ENCODE measurements at places on chromosomes 4 and X.

- no peak for DNase-seq
These were observed 13.4 kb downstream of the PHKA2 start for GRCh38 chrX:18970465-18970864.

- no peak for DNase-seq
These were observed 42.7 kb upstream of the RASSF6 start for GRCh38 chr4:73662709-73663546.

DNA sequence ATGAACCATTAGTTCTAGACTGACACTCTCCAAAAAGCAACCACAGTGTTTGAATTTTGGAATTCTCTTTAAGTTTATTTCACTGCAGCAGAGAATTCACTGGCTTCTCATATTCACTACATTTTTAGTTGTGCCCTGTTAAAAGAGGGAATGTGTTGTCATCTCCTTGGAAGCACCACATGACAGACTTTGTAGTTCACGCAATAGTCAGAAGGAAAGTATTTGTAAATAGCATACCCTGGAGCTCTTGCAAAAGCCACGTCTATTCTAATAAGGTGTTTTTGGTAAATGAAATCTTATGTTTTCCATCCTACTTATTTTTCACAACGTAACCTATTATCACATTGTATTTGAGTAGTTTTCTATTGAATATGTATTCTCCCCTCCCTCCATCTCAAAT, 25.8 kb downstream of the DOCK11 start:
- no peak for DNase-seq

- DNase-seq = no peak
These were observed 211.9 kb upstream of the KIT start for GRCh38 chr4:54445866-54446265.

DNA sequence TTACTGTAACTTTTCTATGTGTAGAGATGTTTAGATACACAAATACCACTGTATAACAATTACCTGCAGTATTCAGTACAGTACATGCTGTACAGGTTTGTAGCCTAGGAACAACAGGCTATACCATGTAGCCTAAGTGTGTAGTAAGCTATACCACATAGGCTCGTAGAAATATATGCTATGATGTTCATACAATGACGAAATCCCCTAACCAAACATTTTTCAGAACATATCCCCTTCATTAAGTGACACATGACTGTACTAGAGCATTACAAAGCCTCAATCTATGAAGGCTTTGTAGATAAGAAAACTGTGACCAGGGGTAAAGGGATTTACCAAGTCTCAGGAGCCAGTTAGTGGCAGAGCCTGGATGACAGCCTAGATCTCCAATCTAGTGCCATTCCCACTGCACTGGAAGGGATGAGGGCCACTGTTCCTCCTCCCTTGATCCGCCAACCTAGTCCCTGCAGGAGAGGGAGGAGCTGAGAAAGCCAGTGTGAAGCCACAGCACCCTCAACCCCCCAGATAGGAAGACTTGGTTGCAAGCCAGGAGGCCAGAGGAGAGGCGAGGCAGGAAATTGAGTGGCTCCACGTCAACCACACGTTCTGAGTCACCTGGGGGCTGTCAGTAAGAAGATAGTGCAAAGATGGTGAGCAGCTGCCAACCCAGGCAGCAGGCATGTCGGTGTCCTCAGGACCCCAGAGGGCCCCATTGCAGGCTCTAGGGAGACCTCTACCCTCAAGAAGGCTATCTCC, 227.7 kb downstream of the BCOR start:
- peak; percentile 40 for DNase-seq

- no peak for DNase-seq
These were observed 58.3 kb upstream of the CD99 start for GRCh38 chrX:2632533-2633504.

- no peak for DNase-seq
These were observed 24.0 kb downstream of the RASGEF1B start for GRCh38 chr4:81447566-81448229.

- DNase-seq = no peak
These were observed 67.0 kb upstream of the GPC4 start for GRCh38 chrX:133482056-133482952.

DNA sequence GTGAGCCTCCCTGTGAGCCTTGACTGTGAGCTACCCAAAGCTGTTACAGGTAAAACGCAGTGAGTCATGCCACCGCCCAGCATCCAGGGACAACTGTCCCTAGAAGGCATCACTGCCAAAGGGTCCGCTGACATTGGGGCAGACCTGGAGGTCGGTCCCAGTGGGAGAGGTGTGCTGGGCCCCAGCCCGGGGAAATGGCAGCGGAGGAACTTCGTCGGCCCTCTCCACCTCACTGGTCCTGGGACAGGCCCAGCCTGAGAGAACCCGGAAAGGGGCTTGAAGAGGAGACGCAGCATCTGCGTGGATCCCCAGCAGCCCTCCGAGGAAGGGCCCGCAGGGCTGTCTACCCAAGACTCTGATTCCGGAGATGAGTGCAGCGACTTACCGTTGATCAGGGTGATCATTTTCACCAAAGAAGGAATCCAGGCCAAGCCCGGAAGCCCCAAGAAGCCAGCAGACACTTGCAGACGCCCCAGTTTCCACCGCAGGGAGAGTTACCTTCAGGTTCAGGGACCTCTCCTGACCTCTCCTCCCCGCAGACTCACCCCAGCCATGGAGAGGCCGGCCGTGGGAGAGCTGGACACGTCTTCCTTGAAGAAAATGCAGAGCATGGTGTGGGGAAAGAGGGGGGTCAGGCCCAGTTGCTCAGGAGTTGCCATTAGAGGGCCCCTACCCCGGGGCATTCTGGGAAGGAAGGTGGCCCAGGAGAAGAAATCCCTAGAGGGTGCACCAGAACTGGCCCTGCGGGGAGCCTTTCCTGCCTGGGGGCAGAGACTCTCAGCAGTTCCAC, 51.2 kb downstream of the CXorf49B start:
- no peak for DNase-seq

DNA sequence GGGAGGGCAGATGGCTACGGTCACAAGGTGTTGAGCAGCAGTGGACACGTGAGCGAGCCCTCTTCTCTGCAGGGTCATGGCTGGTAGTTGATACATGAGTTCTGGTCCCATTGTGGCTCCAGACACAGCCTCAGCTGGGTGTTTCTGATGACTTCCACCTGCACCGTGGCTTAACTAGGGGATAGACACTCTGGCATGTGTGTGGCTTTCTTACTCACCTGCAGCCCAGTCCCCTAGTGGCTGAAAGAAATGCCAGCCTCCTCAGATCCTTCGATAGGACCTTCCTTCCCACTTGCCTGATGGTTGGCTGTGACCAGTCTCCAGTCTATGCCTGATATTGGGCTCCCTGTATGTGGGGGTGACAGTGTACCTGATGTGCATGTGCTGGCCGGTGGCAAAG, 5.0 kb downstream of the GPR78 start:
- DNase-seq = no peak

DNA sequence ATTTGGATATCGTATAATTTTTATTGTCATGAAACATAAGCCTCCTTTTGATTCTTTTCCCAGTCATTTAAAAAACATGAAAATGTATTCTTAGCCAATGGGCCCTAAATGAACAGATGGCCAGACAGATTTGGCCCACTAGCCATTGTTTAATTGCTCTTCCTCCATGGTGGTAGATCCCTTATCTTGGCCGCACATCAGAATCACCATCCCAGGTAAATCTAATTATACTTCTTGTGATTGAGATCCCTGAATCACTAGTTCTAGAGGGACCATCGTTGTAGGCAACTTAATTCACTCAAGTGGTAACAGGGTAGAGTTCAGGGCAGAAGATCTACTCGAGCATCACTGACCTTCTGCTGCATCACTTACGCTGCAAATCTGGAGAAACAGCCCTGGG, 24.1 kb upstream of the VCX3A start:
- DNase-seq = no peak

- no peak for DNase-seq
These were observed 24.5 kb downstream of the HCCS start for GRCh38 chrX:11135564-11136185.

- DNase-seq = no peak
These were observed 138.5 kb upstream of the QRFPR start for GRCh38 chr4:121519236-121519838.

DNA sequence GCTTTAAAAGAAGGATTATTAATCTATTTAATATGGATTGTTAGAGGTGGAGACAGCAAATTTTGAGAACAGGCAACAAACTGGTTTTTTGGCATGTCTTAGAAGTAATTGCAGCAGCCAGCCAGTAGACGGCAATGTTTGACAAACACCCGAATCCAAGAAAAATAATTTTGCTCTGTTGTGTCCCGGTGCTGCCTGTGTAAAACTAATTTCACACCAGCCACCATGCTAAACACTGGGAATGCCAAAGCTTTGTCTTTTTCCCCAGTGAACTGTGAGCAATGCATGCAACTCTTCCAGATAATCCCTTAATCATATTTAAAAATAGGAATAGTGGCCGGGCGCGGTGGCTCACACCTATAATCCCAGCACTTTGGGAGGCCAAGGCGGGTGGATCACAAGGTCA, 25.9 kb downstream of the SMIM31 start:
- no peak for DNase-seq

- DNase-seq = no peak
These were observed 1.7 kb upstream of the SLC6A8 start for GRCh38 chrX:153685751-153686696.

DNA sequence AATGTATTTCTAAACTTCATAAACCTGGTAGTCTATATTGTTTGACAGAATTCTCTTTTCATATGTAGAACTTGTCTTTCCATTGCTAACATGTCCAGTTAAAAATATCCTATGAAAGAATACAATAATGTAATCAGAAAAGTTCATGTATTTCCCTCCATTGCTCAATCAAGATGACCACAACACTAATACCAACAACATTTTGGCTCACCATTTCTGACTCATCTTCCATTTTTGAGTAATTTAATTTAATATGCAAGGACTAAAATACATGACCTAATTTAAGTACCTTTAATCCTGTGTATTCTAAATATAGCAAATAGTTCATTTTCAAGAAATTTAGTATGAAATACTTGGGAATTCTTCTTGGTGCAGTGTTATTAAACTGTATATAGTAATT, 239.5 kb upstream of the GPC4 start:
- no peak for DNase-seq

DNA sequence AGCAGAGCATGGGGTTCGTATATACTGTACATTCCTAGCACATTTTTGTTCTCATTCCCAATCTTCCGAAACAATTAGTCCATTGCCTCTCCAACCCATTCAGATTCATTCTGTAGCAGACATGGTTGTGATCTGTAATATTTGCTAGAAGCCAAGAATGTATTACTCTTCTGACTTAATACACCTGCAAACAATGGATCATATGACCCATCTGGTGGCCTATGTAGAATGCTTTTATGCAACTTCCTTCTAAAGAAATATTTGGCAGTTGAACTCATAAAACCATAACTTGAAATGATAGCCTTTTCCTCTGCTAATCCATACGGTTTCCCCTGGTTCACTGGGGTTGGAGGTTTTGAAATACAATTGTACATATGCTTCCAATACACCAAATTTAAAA, 32.8 kb upstream of the SGMS2 start:
- DNase-seq = no peak

DNA sequence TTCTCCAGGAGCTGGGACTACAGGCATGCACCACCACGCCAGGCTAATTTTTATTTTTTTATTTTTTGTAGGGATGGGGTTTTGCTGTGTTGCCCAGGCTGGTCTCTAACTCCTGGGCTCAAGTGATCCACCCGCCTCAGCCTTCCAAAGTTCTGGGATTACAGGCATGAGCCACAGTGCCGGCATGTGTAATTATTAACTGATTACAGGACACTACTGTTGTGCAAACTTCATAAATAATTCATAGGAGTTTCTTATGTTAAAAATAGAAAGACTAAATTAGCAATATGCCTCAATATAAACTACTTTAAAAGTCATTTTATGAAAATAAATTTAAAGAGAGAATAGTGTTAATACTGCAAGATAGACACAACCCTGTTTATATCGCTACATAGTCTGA, 221.9 kb downstream of the SNCA start:
- no peak for DNase-seq

GRCh38 chr4:127782025-127782274, 172 bp upstream of the HSPA4L start:
- no peak for DNase-seq

DNA sequence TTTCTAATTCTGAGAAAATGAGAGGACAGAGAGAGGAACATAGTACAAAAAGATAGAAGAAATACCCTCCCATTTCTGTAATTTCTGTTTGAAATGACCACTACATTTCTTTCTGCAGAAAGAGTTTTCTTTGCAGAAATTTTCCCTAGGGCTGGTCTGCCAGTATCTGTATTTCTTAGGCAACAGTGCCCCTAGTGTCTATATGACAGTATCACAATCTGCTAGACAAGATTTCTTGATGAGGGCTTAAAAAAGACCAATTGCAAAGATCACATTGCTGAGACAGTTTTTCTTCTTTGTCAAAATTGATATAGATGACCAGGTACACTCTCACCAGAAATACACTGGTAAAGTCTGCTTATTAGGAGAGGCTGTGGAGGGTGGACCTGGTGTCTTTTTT, 81.0 kb upstream of the ZDHHC15 start:
- DNase-seq = no peak

DNA sequence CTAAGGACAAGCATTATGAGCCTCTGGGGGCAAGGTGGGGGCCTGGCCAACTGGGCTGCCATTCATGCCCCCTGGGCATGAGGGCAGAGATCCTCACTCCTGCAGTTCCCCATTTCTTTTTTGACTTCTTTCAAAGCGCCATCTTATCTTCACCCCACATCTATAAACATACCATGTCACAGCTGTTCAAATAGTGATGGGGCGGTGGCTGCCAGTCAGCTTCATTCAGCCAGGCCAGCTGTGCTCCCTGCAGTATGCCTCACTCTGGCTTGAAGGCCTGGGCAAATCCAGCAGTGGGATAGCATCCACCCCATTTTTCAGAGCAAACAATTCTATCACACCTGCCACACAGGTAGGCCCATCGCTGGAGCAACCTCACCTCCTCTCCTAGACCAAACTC, 85.5 kb downstream of the NHSL2 start:
- no peak for DNase-seq

GRCh38 chr4:3703677-3704521, 62.3 kb upstream of the ADRA2C start:
- no peak for DNase-seq

- DNase-seq = no peak
These were observed 219.1 kb upstream of the AMOT start for GRCh38 chrX:113059714-113060113.

DNA sequence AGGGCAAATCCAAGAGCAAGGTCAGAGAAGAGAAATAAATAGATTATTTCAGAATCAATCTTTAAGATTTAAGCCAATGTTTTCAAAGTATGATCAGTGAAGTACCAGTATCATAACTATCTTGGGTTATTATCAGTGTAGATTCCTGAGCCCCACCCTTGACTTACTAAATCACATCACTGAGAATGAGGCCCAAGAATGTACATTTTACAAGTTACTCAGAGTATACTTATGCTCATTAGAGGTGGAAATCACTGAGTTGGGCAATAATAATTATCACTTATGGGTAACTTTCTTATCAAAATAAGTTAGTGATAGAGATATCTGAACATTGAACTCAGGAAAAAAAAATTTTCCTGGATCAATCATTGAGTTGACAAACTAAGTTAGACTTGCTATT, 121.6 kb upstream of the NOCT start:
- no peak for DNase-seq

- DNase-seq = no peak
These were observed 38.6 kb downstream of the TRPC5 start for GRCh38 chrX:112043997-112044396.

GRCh38 chr4:121448231-121448630, 67.4 kb upstream of the QRFPR start:
- no peak for DNase-seq

GRCh38 chr4:71784569-71785197, 804 bp upstream of the GC start:
- no peak for DNase-seq
